ENCODE measurements at places on chromosomes 4 and X.

- no peak for DNase-seq
Observed at GRCh38 chrX:45630078-45630477, 429.4 kb upstream of the DIPK2B start.

- DNase-seq = no peak
Observed at GRCh38 chr4:102828497-102828808, 1.1 kb upstream of the UBE2D3 start.

DNA sequence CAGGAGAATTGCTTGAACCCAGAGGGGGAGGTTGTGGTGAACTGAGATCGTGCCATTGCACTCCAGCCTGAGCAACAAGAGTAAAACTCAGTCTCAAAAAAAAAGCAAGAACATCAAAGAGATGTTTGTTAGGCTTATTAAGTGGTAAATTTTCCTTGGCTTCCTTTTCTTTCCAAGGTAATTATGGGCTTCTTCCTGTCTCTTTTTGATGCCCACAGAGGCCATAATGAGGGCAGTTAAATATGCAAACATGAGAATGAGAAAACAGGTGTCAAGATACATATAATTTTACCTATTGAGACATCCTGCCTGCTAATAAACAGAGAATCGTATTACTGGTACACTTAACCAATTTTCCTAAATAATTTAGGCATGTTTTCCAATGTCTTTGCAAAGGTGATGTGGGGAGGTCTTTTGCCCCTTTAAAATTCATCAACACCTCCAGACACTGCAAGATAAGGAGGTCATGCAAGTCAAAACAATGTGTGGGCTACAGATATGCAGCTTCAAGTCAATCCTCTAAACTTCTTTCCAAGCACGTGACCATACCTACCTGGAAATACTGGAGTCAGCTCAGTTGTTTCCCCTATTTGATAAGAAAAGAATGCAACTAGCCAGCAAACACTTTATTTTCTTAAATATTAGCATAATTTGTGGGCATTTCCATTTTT is 2.7 kb downstream of the SLC39A8 start:
- DNase-seq = no peak

- DNase-seq = no peak
Observed at GRCh38 chr4:59180969-59181368, 2019.2 kb upstream of the ADGRL3 start.

GRCh38 chr4:24975510-24975909 is 55.2 kb downstream of the LGI2 start:
- DNase-seq = no peak

DNA sequence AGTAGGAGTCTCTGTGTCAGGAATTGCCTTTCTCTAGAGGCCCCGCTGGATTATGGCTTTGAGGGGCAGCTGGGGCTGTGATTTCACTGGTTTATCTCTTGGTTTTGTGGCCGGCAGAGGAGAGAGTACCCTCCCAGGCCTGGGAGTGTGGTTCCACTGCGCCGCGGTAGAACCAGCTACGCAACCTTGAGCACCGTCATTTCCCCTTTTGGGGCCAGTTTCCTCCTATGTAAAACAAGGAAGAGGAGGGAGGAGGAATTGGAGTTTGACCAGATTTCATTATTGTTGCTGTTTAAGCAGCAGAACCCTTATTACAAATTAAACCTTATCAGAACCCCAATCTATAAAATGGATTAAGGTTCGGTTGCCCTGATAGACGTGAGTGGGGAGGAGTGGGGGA is 4.4 kb downstream of the SOX3 start:
- no peak for DNase-seq

DNA sequence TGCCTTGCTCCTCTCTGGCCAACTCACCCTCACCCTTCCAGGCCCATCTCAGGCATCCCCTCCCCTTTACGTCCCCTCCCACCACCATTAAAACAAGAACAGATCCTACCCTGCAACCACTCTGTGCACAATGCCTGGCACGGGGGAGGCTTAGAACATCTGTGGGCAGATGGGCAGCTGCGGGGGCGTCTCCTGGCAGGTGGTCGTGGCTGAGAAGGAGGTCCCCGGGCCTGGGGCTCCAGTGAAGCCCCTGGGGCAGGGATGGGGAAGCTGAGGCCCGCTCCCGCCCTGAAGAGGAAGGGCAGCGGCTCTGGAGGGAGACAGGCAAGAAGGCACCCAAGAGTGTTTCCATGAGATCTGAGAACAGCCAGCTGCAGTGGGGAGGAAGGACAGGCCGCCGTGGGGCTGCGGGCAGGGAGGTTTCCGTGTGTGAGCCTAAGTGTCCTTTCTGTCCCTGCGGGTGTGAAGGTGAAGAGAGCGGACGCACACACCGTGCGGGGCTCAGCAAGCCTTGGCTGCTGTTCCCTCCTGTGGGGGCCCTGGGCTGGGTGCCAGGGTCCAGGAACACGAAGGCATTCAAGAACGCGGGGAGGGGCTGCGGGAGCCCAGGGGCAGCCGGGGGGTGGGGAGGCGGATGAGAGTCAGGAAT is 7.8 kb upstream of the TBC1D14 start:
- DNase-seq = no peak

- DNase-seq = no peak
Observed at GRCh38 chr4:153553819-153554170, 87.6 kb downstream of the TMEM131L start.

GRCh38 chrX:3403748-3404147 is 57.3 kb upstream of the MXRA5 start:
- no peak for DNase-seq

Measured in stimulated activated CD4-positive, alpha-beta T cell treated with anti-CD3 and anti-CD28 coated beads, Interleukin-1b, Interleukin-23, amount 100 ng/mL, for 1 hour (primary cell).